ENCODE measurements at places on chromosomes 3 and 15. TPM values are rescaled to one million over a fixed set of nuclear protein-coding genes. Genes with fewer than 3 reads are reported as not detected.

DNA sequence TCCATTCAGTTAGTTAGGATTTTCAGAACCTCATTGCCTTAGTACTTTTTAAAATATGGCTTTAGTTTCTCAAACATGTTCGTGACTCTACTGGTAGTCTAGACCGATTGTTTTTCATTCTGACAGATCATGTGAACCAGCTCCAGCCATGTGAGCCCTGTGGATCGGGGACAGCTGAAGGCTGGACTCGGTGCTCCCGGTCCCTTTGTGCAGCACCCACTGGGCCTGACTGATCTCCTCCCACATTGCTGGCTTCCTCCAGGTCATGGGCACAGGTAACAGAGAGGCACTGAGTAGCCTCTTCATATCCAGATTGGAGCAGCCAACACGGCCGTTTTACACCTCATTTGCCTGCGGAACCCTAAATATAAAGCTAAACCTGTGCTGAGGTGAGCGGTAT lies 30.5 kb downstream of the NIPA2 start:
- H3K36me3 ChIP-seq = peaks cover 11% of the 10 kb centered on the region
- no peaks in the 10 kb centered on the region for H3K4me1 ChIP-seq
- no peak overlapping the region for H3K4me3 ChIP-seq
- no peaks in the 10 kb centered on the region for H3K27me3 ChIP-seq
- DNase-seq = no peak

GRCh38 chr3:37770938-37771918 lies 90.5 kb upstream of the CTDSPL start:
- DNase-seq = no peak
- H3K4me1 ChIP-seq = peaks cover 23% of the 10 kb centered on the region
- H3K27me3 ChIP-seq = no peaks in the 10 kb centered on the region
- no peak overlapping the region for H3K4me3 ChIP-seq
- no peaks in the 10 kb centered on the region for H3K36me3 ChIP-seq
- no peak overlapping the region for H3K27ac ChIP-seq

- DNase-seq = no peak
- no peak overlapping the region for H3K27ac ChIP-seq
- H3K4me1 ChIP-seq = no peaks in the 10 kb centered on the region
- H3K4me3 ChIP-seq = no peak overlapping the region
These were observed 524.7 kb upstream of the ZNF717 start for GRCh38 chr3:76310089-76310488.

GRCh38 chr3:172135820-172136219 lies 96.4 kb downstream of the FNDC3B start:
- no peak for DNase-seq
- H3K4me1 ChIP-seq = peaks cover 92% of the 10 kb centered on the region
- no peaks in the 10 kb centered on the region for H3K36me3 ChIP-seq
- H3K4me3 ChIP-seq = no peak overlapping the region
- H3K27ac ChIP-seq = peak overlapping the region; percentile 70
- no peaks in the 10 kb centered on the region for H3K27me3 ChIP-seq

DNA sequence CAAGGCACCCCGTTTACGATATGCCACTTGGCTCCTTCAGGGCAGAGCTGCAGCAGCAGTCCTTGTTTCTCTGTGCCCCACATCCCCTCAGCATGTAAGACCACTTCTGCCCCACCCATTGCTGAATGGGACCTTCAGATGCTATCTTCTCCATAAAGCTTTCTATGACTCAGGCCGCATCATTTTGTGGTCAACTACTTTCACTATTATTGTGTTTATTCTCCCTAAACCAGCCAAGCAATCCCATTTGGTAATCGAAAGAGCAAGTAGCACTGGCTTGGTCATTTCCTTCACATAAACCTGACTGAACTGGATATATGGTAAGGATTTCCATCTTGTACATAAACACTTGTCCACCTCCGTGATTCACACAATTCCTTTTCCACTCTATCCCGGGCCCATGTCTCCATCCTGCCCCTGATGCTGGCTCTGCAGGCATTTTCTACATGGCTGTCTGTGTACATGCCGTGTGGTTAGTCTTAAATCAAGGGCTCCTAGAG lies 25.7 kb downstream of the LIPC start:
- no peaks in the 10 kb centered on the region for H3K36me3 ChIP-seq
- H3K4me3 ChIP-seq = no peak overlapping the region
- peaks cover 18% of the 10 kb centered on the region for H3K4me1 ChIP-seq
- no peaks in the 10 kb centered on the region for H3K27me3 ChIP-seq
- DNase-seq = no peak
- H3K27ac ChIP-seq = no peak overlapping the region

GRCh38 chr3:117117188-117117936 lies 407.8 kb downstream of the TUSC7 start:
- no peak for DNase-seq
- no peak overlapping the region for H3K27ac ChIP-seq
- H3K27me3 ChIP-seq = no peaks in the 10 kb centered on the region
- no peak overlapping the region for H3K4me3 ChIP-seq

DNA sequence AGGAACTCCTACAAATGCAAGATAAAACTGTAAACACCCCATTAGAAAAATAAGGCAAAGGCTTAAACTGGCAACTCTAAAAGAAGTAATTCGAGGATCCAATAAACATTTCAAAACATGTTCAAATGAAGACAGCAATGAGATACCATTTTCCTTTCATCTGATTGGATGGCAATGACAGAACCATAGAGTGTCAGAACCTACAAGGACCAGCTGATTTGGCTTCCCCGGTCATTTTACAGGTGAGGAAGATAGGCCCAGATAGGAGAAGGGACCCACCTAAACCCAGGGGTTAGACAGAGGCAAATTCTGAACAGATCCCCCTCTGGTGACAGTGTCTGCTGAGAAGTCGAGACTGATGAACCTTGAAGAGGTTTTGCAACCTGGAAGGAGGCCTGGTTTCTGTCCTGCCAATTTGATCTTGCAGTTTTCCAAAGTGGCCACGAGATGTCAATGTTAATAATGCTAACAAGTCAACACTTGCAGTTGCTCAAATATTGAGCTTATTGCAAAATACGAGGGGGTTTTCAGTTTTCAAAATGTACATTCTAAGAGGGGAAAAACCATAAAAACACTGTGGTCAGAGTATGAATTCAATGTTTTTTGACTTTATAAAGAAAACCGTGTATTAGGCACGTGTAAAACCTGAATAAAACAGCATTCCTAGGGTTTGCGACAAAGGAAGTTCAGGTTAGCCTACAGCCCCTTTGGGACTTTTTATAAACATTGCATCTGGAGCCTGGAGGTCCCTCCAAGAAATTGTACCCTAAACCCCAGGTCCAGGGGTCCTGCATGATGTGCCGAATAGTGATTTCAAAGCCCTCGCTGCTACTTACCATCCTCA lies 21.5 kb downstream of the CFAP161 start:
- H3K27me3 ChIP-seq = no peaks in the 10 kb centered on the region
- H3K4me1 ChIP-seq = peaks cover 19% of the 10 kb centered on the region
- DNase-seq = no peak
- H3K4me3 ChIP-seq = no peak overlapping the region
- H3K36me3 ChIP-seq = no peaks in the 10 kb centered on the region

GRCh38 chr15:96358001-96358801 lies 27.7 kb downstream of the NR2F2 start:
- no peak overlapping the region for H3K4me3 ChIP-seq
- H3K27ac ChIP-seq = no peak overlapping the region
- H3K4me1 ChIP-seq = peaks cover 28% of the 10 kb centered on the region
- H3K27me3 ChIP-seq = peaks cover 37% of the 10 kb centered on the region
- no peak for DNase-seq
- no peaks in the 10 kb centered on the region for H3K36me3 ChIP-seq

GRCh38 chr15:73455876-73456275 lies 12.9 kb downstream of the REC114 start:
- no peaks in the 10 kb centered on the region for H3K36me3 ChIP-seq
- no peaks in the 10 kb centered on the region for H3K27me3 ChIP-seq
- DNase-seq = no peak

DNA sequence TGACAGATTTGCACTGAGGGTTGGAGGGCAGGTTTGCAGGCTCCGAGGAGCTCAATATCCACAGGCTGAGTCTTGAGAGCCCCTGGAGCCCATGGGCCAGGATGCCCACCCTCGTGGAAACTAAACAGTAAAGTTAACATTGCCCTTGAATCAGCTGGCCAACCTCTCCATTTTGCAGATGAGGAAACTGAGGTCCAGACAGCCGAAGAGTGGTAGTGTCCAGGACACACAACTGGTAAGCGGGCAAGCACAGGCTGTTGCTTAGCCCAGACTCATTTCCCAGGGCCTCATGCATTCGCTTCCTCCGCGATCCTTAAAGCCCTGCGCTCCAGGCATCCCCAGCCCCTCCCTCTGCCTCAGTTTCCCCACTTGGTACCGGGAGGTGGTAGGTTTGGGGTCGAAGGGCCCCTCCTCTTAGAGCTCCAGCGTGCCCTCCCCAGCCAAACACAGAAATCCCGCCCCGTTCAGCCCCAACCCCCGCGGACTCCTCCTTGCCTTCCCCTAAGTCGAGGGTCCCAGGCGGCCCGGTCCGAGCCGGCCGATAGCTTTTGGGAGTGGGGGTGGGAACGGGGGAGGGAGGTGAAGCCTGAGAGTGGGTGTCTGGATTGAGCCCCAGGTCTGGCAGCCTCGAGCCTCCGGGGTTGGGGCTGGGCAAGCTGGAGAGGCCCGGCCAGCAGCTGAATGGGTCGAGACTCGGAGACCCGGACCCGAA lies 3.5 kb downstream of the PTH1R start:
- H3K4me1 ChIP-seq = peaks cover 28% of the 10 kb centered on the region
- peaks cover 37% of the 10 kb centered on the region for H3K27me3 ChIP-seq
- no peaks in the 10 kb centered on the region for H3K36me3 ChIP-seq
- H3K4me3 ChIP-seq = peak overlapping the region; percentile 64
- DNase-seq = no peak

GRCh38 chr15:50275091-50275490 lies 9.6 kb upstream of the HDC start:
- no peak for DNase-seq
- no peaks in the 10 kb centered on the region for H3K4me1 ChIP-seq
- no peak overlapping the region for H3K27ac ChIP-seq
- H3K27me3 ChIP-seq = no peaks in the 10 kb centered on the region
- H3K36me3 ChIP-seq = no peaks in the 10 kb centered on the region
- no peak overlapping the region for H3K4me3 ChIP-seq

GRCh38 chr3:57057351-57057750 lies 3.1 kb upstream of the SPATA12 start:
- H3K36me3 ChIP-seq = no peaks in the 10 kb centered on the region
- H3K27ac ChIP-seq = no peak overlapping the region
- H3K4me1 ChIP-seq = peaks cover 9% of the 10 kb centered on the region
- no peak for DNase-seq
- no peaks in the 10 kb centered on the region for H3K27me3 ChIP-seq

DNA sequence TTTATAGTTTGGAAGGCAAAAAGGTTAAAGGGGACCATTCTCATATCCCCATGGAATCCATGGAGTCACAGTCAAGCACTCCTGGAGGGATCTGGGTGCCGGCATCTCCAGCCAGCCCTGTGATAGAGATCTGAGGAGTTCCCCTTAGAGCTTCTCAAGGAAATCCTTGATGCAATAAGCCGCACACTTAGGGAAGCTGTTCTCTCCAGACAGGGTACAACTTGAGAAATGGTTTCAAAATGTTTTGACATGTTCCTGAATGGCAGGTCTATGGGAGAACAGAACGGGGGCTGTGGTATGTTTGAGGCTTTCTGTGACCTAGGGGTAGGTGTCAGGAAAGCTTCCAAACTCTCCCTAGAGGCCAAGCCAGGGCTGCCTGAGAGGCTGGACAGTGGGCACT lies 292.9 kb downstream of the TLE3 start:
- H3K4me1 ChIP-seq = no peaks in the 10 kb centered on the region
- no peak overlapping the region for H3K4me3 ChIP-seq
- no peak for DNase-seq
- H3K27me3 ChIP-seq = no peaks in the 10 kb centered on the region
- H3K27ac ChIP-seq = peak overlapping the region; percentile 66

GRCh38 chr3:72339670-72340030 lies 508.6 kb downstream of the SHQ1 start:
- H3K27ac ChIP-seq = peak overlapping the region; percentile 30
- no peaks in the 10 kb centered on the region for H3K27me3 ChIP-seq
- no peaks in the 10 kb centered on the region for H3K36me3 ChIP-seq
- DNase-seq = no peak
- peaks cover 24% of the 10 kb centered on the region for H3K4me1 ChIP-seq

GRCh38 chr3:69201658-69202057 lies 79.3 kb upstream of the LMOD3 start:
- H3K27ac ChIP-seq = no peak overlapping the region
- DNase-seq = no peak
- no peak overlapping the region for H3K4me3 ChIP-seq

- H3K4me3 ChIP-seq = no peak overlapping the region
- H3K27ac ChIP-seq = peak overlapping the region; percentile 38
- H3K36me3 ChIP-seq = no peaks in the 10 kb centered on the region
- H3K4me1 ChIP-seq = peaks cover 8% of the 10 kb centered on the region
- no peak for DNase-seq
These were observed 1.6 kb upstream of the RBMS3 start for GRCh38 chr3:29279286-29279685.

- H3K36me3 ChIP-seq = no peaks in the 10 kb centered on the region
- H3K4me3 ChIP-seq = no peak overlapping the region
- H3K27me3 ChIP-seq = no peaks in the 10 kb centered on the region
- no peak overlapping the region for H3K27ac ChIP-seq
These were observed 59.0 kb upstream of the CTSH start for GRCh38 chr15:79003896-79004295.

DNA sequence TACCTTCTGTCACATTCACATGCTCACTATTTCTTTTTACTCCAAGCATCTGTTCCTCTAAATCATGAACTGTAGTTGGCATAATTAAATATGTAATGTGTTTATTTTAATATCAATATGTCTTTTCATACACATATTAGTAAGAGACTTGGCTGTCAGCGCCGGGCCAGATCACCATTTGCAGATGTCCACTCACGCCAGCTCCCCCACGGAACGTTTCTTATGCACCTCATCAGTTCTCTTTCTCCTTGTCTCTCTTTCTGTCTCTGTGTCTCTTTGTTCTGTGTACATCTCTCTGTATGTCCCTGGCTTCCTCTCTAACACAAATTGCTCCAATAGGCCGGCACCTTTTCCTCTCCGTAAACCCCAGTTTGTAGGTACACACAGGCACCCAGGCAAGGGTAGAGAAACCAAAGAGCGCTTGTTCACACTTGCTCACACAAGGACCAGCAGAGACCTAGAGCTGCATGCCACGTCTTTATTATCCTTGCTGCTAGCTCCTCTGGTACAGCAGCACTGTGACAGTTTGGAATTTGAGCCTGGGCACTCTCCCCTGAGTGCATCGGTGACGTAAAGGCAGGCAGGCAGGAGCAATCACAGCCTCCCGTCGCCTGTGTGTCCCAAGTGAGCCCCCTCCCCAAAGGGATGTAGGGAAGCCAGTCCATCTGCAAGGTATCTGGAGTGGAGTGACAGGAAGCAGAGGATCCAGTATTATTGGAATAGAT lies 40.4 kb downstream of the CACNA1D start:
- no peaks in the 10 kb centered on the region for H3K4me1 ChIP-seq
- DNase-seq = no peak
- no peaks in the 10 kb centered on the region for H3K36me3 ChIP-seq

- no peaks in the 10 kb centered on the region for H3K36me3 ChIP-seq
- no peak overlapping the region for H3K27ac ChIP-seq
- H3K4me3 ChIP-seq = no peak overlapping the region
These were observed 586.6 kb downstream of the NAALADL2 start for GRCh38 chr3:175445741-175446140.

Gene RAB6B
- 6.3 TPM for total RNA-seq

Gene CPOX
- total RNA-seq = 44.0 TPM

Gene MAP6D1
- 1.1 TPM for total RNA-seq

Gene PPARG
- 44.6 TPM for total RNA-seq

Gene CPEB1
- 2.3 TPM for total RNA-seq

Gene ARL6IP5
- total RNA-seq = 121 TPM

Gene HCLS1
- 92.3 TPM for total RNA-seq

Gene TRIM42
- not detected for total RNA-seq

Gene IL17RD
- 0.69 TPM for total RNA-seq

Gene OXSM
- 9.1 TPM for total RNA-seq

Gene GOLGA6L1
- total RNA-seq = not detected

Gene ITPKA
- not detected for total RNA-seq

Gene STRA6
- 0.22 TPM for total RNA-seq

Data from upper lobe of left lung (tissue), 6 donors.